ENCODE measurements at places on chromosomes 2 and 18.

- DNase-seq, result no peak
Measured at GRCh38 chr2:137943678-137944347, 20.5 kb upstream of the HNMT start.

DNA sequence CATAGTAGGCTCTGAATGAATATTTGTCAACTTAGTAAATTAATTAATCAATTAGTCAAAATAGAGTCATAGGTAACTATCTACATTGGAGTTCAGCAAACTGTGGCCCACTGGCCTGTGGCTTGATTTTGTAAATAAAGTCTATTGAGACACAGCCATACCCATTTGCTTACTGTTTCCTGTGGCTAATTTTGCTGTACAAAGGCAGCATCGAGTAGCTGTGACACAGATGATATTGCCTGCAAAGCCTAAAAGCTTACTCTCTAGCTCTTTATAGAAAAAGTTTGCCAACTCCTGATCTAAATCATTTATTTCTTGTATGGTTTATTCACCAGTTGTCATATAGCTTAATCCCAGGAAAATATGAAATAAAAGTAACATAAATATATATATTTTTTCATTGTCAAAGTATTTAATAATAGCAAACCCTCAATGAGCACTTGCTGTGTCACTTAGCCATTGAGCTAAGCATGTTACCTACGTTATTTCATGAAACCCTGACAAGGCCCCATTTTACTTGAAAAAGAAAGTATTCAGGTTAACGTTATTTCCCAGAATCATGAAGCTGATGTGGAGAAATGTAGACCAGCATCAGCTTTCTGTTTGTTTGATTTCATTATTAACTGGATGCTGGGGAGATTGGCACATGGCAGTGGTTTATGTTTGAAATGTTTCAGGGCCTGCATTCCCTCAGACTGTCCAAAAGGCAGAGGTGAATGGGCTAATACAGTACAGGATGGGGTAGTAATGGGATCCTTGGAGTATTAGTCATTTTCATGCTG, 69.6 kb downstream of the ICOS start:
- no peak for DNase-seq

DNA sequence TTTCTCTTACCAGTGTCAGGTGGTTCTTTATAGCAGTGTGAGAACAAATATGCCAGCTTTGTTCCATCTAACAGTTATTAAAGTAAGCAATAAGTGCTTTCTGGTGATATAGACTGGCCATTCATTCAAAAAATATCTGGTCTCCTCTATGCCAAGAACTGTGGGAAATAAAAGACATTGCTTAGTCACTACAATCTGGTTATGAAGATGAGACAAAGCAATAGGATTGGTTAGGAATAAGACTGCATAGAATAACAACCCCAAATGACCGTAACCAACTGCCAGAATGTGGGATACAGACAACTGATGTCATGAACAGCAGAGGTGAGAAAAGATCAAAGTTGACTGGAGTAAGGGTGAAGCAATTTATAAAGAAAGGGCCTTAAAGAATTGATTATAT, 83.8 kb downstream of the MBD2 start:
- DNase-seq, result no peak

DNA sequence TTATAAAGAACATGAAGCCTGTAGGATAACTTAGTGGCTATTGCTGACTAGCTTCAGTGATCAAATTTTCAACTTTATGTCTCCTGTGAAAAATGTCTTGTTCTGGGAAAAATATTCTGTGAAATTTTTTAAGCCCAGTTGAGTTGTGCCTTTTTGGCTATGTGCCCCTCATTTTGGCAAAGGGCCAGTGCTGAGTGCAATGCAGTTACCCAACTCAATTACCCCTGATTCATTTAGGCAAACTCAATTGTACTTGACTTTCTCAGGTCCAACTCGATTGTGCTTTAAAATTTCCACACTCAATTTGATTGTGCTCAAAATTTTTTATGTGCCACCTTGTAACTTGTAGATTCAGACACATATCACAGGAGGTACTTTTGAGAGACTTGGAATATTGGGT, 548.8 kb upstream of the NRP2 start:
- no peak for DNase-seq

- no peak for DNase-seq
Measured at GRCh38 chr2:234559609-234560008, 62.7 kb upstream of the ARL4C start.

- DNase-seq, result peak; percentile 43
Measured at GRCh38 chr2:12619975-12620374, 96.8 kb upstream of the TRIB2 start.

- DNase-seq, result no peak
Measured at GRCh38 chr2:55014962-55015939, 35.0 kb downstream of the RTN4 start.

DNA sequence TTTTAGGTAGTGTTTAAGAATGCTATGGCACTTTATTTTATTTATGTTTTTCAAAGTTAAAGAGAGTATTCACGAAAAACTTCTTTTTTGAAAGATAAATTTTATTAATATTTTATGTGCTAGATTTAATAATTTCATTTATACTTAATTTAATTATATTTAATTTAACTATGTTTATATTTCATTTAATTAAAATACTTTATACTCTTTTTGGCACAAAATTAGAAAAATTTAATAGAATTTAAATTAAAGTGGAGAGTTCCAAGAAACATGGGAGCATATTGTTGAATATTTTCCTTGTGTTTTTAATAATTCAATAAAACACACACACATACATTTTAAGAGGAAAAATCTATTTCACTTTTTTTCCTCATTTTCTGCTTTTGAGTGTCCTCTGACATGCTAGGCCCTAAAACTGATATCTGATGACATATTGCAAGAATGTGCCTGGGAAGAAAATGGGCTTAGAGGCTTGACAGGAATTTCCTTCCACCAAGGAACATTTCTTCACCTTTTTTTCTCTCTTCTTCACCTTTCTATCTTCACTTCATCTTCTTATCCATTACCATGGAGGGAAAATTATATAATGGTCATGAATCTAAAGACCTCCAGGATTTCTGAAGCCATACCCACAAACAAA, 15.4 kb downstream of the ARHGAP28 start:
- no peak for DNase-seq

DNA sequence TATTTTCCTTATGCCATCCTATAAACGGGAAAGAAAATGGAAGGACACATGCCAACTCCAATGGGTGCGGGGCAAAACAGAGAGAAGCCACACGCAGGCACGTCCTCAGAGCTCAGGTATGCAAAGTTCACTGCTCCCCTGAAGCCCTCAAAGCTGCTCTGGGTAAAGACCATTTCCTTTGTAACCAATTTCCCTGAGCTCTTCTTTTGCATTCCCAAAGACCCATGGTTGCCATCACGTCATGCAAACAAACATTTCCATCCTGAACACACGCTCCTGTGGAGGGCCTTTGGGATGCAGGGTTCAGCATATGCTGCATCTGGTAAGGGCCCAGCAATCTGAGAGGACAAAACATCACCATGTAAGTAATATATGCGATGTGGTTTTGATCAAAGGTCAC, 69.4 kb downstream of the EMILIN2 start:
- no peak for DNase-seq

DNA sequence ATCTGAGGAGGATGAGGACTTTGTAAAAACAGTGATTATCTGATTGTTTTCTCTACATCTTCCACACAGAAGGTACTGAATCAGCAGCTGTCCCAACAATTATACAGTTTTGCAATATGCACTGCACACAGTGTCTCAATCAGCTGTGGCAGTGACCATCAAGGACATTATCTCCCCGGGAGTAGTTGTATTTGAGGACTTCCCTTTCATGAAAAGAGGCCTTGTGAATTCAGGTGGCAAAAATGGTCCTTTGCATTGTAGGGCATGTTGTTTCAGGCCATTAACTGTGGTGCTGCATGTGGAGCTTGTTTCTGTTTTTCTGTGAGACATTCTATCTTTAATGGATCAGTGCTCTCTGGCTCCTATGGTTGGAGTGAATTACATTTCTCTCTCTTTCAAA, 779.4 kb upstream of the FSHR start:
- no peak for DNase-seq

DNA sequence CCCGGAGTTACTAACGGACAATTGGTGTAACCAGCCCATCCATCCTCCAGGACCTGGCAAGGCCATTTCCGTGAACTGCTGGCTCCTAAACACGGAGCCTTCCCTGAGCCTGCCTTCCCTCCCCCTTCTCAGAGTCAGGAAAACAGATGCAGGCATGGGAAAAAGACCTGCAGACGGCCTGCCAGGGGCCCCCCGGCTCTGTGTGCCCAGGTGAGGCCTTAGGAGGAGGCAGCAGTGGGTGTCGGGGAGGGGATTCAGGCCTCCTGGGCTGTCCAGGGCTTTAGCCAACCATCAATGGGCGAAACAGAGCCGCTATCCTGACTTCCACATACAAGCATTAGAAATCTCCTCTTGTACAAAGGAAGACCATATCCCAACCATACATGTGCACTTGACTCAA, 68.3 kb upstream of the BOD1L2 start:
- no peak for DNase-seq

- no peak for DNase-seq
Measured at GRCh38 chr18:8235894-8236293, 373.3 kb upstream of the RAB12 start.

GRCh38 chr18:50283469-50284209, 2.3 kb upstream of the MBD1 start:
- DNase-seq, result no peak

DNA sequence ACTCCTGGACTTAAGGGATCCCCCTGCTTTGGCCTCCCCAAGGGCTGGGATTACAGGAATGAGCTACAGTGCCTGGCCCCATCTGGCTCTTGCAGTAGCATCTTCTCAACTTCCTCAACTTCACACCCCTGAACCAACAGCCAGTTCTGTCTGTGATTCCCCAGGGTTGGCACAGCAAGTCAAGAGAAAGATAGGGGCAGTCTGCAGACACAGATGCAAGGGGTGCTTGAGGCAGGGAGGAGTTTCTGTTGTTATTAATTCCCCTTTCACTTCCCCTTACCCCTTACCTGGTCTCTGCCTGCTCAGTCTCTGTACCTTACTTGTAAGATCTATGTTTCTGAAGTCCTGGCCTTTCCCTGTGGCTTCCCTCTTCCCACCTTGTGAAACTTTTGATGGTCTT, 54.1 kb upstream of the MEX3C start:
- DNase-seq, result no peak

- DNase-seq, result no peak
Measured at GRCh38 chr2:43021791-43022509, 204.5 kb downstream of the ZFP36L2 start.

- no peak for DNase-seq
Measured at GRCh38 chr2:46885376-46885775, 30.2 kb downstream of the MCFD2 start.

GRCh38 chr18:23355206-23355605, 97.9 kb upstream of the RIOK3 start:
- no peak for DNase-seq

DNA sequence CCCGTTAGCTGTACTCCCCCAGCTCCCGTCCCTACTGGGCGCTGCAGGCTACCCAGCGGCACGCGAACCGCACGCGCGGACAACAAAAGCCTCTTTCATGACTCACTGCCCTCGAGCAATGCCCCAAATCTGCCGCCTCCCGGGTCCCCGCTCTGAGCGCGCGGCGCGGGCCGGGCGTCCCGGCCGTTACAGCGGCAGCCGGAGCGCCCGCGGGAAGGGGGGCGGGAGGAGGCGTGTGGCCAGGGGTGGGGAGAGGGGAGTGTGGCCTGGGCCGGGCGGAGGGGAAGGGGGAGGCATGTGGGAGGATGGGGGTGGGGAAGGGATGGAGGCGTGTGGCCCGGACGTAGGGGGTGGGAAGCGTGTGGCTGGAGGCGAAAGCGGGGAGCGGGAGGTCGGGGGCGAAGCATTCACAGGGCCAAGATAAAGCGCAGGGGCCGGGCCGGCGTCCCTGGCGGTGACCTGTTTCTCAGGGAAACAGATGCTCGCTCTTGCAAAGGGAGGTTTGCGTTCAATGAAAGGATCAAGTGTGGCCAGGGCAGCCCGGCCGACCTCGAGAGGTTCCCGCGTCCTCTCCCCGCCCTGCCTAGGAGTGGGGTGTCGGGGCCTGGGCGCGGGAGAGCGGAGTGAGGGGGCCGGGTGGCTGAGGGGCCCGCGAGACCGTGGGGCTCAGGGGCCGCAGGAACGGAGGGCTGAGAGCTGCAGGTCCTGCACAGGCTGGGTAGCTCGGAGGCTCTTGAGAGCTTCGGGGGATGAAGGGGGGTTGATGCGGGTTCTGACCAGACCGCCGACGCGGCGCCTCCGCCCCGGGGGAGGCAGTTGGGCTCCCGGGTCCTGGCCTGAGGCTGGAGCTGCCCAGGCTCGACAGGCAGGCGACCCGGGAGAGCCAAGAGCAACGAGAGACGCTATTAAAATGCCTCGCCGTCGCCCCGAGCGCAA, 3.5 kb upstream of the NEUROD1 start:
- DNase-seq, result no peak

DNA sequence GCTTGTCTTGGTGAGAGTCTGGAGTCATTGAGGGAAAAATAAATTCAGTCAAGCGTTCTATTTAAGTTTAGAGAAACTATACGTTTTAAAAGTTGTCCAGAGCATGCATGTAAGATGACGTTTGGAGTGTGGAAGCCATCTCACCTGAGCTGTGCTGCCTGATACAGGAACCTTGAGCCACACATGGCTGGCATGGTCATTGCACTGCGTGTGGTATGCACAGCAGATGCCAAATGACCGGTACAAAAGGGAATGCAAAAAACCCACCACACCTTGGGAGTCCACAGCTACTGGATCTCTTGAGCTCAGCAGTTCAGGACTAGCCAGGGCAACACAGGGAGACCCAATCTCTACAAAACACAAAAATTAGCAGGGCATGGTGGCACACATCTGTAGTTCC, 4.3 kb downstream of the MZT2B start:
- DNase-seq, result no peak

- no peak for DNase-seq
Measured at GRCh38 chr2:67600946-67601345, 203.8 kb downstream of the ETAA1 start.

DNA sequence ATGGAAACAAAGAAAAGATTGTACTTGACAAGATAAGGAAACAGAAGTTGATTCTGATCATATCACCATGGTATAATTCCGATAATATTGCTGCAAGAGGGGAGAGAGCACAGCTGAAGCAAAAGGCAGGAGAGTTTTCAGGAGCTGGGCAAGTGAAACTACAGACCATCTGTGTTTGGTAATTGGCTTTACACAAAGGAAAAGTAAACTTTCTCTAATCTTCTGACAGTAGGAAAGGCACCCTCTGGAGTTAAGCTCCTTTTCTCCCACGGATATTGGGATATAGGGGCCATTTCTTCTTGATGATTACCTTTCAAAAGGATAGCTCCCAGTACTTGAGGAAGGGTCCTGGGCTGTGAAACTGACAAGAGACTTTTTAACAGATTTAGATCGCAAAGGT, 29.9 kb upstream of the REG3A start:
- DNase-seq, result no peak

Data from epithelial cell of prostate (primary cell).